ENCODE measurements at places on chromosomes 1 and 21.

GRCh38 chr1:43880604-43881003 is 53.0 kb upstream of the ARTN start:
- no peak for DNase-seq

- no peak for DNase-seq
These were observed 105.2 kb downstream of the EDEM3 start for GRCh38 chr1:184649451-184649888.

- no peak for DNase-seq
These were observed 24.4 kb upstream of the LEPR start for GRCh38 chr1:65395887-65396612.

DNA sequence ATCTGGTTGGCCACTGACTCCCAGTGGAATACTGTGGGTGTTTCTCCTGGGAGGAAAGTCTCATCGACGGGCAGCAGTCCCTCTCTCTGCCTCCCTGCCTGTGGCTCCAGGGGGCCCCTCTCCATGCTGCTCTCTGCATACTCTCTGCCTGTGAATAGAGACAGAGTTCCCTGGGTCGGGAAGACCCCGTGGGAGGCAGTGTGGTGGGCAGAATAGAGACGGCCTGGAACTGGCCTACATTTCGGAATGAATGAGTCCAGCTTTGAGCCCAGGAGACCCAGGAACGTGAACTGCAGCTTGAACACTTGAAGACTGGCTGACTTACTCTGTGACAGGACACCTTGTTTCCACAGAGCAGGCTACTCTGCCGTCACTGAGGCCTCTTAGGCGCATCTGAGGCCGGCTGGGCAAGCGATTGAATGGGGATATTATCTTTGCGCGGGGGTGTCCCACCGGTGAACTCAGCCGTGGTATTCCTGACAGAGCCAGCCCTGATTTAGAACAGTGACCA is 64.0 kb downstream of the KIF21B start:
- no peak for DNase-seq

DNA sequence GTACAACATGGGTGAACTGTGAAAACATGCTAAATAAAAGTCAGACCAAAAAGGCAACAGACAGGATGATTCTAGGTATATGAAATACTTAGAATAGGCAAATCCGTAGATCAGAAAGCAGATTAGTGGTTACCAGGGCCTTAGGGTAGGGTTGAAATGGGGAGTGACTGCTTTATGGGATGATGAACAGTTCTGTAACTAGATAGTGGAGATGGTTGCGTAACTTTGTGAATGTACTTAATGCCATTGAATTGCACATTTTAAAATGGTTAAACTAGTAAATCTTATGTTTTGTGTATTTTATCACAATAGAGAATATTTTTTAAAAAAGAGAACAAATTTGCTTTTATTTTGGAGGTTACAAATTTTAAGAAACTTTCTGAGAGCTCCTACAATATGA is 17.4 kb downstream of the ZNF326 start:
- no peak for DNase-seq

DNA sequence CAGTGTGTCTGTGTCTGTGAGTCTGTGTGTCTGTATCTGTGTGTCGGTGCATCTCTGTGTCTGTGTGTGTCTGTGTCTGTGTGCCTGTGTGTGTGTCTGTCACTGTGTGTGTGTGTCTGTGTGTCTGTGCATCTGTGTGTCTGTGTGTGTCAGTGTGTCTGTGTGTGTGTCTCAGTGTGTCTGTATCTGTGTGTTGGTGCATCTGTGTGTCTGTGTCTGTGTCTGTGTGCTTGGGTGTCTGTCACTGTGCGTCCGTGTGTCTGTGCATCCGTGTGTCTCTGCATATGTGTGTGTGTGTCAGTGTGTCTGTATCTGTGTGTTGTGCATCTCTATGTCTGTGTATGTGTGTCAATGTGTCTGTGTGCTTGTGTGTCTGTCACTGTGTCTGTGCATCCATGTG is 44.7 kb upstream of the POFUT2 start:
- no peak for DNase-seq
